Stimulated activated naive CD8-positive, alpha-beta T cell treated with anti-CD3 and anti-CD28 coated beads, Interleukin-15, amount 100 ng/mL, for 72 hours (primary cell): ENCODE measurements at places on chromosomes 16 and 17.
A peak's percentile ranks its signal among the peaks of the same experiment; 100 is the strongest.

GRCh38 chr16:3640207-3640606 lies 14.3 kb upstream of the DNASE1 start:
- no peak for DNase-seq

- DNase-seq: no peak
Observed at GRCh38 chr16:50367777-50368409, 895 bp downstream of the BRD7 start.

- DNase-seq: no peak
Observed at GRCh38 chr16:65989861-65990604, 376.5 kb upstream of the CDH5 start.

DNA sequence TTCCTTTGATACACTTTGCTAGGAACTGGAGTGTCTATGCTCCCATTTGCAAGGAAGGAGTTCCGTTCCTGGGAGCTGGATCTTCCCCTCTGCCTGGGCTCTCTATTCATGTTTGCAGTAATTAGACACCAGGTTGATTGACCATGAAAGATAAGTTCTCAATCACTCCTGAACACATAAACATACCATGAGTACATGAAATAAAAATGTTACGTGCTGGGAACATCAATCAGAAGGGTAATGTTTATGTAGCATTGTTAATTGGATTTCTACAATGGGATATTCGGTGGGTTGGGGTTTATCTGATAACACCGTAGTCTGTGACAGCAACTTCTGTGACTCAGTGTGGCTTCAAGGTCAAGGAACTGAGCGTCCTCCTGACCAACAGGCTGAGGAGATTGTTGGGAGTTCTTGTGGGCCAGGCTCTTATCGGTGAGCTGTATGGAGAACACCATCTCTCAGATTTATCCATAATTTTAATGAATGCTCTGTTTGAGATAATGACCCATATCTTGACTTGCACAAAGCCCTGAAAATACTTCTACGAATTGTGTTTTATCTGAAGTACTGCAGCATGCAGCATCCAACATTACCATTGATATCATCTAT lies 136.4 kb downstream of the NPIPB5 start:
- DNase-seq: no peak

- no peak for DNase-seq
Observed at GRCh38 chr16:79595231-79595641, 5.3 kb downstream of the MAF start.

- DNase-seq: no peak
Observed at GRCh38 chr17:61716225-61716829, 125.3 kb upstream of the NACA2 start.

GRCh38 chr16:50059669-50060068 lies 6.1 kb upstream of the HEATR3 start:
- DNase-seq: no peak

GRCh38 chr17:55458978-55459377 lies 37.3 kb upstream of the MMD start:
- DNase-seq: peak; percentile 7

DNA sequence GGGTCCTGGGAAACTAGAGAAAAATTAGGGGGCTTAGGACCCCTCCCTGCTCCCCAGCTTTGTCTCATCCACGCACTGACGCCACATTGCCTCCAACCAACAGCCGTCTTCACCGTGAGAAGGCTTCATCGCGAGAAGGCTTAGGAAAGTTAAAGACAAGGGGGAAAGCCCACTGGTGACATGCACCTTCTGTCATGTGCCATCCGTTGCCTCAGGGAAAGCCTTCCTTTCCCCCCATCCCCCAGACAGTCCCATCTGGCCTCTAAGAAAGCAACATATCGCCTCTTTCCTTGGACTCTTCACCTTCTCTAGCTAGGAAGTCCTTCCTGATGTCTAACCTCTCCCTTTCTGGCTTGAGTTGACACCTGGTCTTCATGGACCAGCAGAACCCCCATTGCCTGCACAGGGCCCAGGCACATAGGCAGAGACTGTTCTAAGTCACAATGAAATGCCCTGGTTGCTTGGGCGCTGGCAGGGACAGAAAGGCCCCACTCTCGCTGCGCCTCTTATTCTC lies 2.1 kb downstream of the FOXN1 start:
- DNase-seq: no peak

DNA sequence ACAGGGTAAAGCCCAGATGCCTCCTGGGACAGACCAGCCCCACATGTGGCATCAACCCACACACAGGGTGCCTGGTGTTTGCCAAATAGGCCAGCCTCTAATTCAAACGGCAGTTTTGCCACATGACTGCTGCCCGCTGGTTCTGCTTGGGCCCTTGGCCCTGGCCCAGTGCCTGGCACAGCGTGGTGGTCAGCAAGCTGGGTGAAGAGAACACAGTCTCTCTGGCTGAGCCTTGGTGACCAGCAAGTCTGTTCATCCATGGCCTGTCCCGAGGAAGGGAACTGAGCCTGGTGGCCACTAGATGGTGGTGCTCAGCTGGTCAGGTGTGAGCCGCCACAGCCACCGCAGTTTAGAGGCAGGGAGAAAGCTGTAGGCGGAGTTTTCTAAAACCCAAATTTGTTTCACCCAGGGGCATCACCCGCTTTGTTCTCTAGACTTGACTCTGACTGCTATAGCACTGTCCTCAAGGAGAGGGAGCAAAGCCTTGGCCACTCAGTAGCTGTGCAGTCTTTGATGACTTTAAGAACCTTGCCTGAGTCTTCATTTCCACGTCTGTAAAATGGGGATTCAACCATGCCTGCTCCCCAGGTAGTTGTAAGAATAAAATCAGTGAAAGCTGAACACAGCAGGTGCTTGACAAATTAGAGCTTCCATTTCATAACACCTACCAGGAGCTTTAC lies 4.7 kb upstream of the GFAP start:
- peak; percentile 59 for DNase-seq

DNA sequence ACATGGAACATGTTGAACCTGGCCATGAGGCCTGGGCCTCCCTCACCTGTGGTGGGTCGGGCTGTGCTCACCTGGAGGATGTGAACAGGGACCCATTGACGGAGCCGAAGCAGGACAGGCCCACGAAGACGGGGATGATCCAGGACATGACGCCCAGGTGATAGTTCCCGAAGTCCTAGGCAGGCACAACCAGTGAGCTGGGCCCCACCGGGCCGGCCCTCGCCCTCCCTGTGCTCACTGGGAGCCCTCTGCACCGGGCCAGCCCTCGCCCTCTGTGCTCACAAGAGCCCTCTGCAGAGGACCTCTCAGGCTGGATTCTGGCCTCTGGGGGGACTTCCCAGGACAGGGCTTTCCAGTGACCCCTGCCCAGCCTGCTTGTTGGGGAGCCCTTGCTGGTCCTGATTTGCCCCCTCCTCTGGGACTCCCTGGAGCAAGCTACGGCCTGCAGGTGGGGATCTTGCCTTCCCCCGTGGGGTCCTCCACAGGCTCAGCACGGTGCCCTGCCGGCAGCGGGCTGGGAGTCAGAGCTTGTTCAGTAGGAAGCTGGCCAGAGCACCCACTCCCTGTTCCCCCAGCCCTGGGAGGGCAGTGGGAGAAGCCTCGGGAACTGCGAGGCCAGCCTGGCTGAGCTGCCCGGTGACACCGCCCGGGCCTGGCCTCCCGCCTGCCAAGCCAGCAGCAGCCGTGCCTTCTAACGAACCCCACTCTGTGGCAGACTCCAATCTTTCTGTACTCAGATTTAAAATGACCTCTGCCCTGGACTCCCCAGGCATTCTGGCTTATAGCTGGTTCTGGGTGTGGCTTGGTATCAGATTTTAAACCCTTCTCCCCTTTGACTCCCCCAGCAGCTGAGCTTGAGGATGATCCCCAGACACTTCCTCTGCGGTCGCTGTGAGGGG lies 30.4 kb downstream of the SLC7A5 start:
- no peak for DNase-seq

DNA sequence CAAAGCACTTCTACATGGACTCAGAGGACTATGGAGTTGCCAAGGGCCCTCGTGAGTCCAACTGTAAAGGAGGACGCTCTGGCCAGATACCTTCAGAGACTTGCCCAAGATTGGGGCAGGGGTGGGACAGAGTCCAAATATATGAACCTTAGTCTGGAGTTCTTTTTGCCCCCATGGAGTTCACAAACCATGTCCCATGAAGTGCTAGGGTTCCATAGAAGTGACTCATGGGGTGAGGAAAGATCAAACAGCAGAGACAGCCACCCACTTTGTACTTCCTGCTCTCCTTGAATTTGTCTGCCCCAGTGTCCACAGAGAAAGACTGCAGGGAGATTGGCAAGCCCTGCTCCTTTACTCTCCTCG lies 29.0 kb downstream of the SRL start:
- DNase-seq: no peak

- peak; percentile 44 for DNase-seq
Observed at GRCh38 chr16:2250652-2251295, 613 bp downstream of the ECI1 start.

GRCh38 chr17:76475302-76475701 lies 7.9 kb downstream of the AANAT start:
- DNase-seq: no peak

GRCh38 chr16:78695391-78695790 lies 595.9 kb downstream of the WWOX start:
- DNase-seq: no peak

DNA sequence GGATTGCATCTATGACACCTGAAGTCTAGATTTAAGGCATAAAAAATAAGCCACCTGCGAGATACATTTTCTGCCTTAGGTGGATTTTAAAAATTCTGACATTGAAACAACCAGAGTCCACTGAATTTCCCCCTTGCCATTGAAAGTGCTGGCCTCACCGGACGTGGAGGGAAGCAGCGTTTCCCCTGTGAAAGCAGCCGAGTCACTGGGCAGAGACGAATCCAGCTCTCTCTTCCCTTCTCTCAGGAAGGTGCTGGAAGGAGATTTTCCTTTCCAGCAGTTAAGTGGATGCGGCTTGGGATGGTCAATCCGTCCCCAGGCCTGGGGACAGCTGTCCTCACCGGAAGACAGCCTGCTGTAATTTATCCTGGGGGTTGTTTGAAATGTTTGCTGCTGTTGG lies 270.9 kb upstream of the FOXF1 start:
- DNase-seq: no peak
